ENCODE measurements at places on chromosomes 12 and 14.

GRCh38 chr12:14577344-14577743 lies 9.7 kb upstream of the PLBD1 start:
- no peak for DNase-seq

DNA sequence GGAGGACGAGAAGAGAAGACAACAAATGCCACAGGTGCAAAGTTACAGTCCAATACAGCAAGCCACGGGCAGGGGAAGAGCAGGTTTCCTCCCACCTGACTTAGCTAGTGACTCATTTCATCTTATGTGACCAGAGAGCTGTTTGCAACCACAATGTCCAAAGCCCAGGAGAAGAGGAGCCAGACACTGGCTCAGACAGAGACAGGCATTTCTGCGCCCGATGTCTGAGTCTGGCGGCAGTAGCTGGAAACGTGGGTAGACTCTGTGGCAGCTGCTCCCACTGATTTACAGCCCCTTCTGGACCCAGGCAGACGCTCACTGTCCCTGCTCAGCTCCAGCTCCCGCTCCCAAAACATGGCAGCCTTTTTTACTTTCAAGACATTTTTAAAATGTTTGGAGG lies 60.0 kb downstream of the CHGA start:
- DNase-seq: no peak

- peak; percentile 91 for DNase-seq
Measured at GRCh38 chr12:54039417-54040147, 6.7 kb downstream of the HOXC5 start.

DNA sequence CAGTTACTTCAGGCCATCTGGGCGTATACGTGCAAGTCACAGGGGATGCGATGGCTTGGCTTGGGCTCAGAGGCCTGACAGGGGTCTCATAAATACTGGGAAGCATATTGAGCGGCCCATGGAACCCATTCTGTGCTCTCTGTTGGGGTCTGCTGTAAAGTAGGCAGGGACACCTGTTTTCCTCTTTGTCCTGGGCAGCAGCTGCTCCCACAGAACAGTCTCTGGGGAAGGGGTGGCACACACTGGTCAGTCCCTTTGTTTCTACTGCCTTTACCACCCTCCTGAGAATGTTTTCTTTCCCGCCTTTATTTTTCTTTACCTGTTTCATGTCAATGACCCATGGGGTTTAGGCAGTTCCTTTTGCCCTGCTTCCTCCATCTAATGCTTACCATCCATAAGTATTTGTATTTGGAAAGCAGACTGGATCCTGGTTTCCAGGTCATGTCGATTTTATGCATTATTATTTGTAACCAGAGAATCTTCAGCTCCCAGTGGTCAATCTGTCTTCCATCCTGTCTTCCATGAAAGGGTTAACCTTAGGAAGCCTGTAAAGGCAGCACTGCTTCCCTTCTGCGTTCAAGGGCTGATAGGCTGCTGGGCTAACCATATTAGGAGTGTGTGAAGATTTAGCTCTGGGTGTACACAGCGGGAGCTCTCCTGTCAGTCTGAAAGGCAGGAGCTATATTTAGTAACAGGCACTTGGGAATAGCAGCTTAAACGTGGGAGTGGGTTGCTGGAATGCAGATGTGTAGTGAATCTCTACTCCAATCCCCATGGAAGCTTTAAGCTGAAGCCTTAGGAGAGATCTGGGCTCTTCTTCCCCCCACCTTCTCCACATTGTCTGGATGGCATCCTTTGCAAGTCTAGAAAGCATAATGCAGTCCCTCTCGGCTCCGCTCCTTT lies 124.0 kb downstream of the DYRK2 start:
- DNase-seq: peak; percentile 30
